ENCODE measurements at places on chromosomes 3 and 15. TPM values are rescaled to one million over a fixed set of nuclear protein-coding genes. Genes with fewer than 3 reads are reported as not detected.

The TYRO3 gene
- total RNA-seq: 2.5 TPM

- no peak for DNase-seq
These were observed 32.4 kb upstream of the ALDH1L1 start for GRCh38 chr3:126212620-126213378.

DNA sequence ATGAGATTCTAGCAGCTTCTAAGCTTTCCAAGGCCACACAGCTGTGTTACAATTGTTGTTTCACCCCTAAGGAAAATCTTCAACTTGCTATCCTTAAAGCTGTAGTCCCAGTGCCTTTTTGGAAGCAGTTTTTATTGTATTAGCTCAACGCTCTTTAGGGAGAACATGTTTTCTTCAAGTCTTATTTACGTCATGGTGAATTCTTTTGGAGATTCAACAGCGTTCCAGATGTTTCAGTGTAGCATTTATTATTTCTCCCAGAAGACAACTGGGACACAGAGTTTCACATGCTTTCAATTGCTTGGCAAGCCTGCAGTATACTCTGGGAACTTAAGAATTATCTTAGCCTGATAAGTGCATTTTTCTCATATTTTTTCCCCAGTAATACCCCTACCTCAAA is 888.3 kb downstream of the PLOD2 start:
- no peak for DNase-seq

DNA sequence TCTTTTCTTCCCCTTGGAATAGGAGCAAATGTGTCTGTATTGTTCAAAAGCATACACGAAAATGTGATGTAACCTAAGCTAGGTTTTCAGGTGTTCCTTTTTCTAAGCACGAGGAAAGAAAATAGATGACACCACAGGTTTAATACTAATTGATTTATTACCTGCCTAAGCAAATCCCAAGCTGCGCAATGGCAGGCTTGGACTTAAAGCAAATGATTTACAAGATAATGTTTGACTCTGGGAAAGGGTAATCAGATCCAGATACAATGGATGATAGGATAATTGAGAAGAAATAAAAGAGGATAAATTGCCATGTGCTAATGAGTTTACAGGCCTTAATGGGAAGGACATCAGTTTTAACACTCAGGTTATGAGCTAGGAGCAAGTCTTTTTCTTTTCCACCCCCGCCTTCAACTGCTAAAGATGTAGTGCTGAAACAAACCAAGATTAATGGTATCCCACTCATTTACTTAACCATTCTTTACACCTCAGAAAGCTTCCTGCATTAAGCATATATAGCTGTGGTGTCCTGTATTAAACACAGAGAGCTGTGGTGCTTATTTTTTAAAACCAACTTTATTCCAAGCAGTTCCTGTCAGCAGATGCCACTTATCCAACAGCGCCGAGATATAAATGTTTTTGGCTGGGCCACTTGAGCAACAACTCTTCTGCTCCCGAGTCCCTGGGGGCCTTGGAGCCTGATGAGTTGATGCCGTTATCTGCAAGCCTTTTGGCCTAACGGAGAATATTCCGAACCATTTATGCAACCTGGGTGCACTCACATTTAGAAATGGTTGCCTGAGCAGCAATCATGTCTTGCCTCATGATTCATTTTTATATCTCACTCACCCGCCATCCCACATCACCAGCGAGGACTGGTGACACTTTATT is 205.5 kb downstream of the MECOM start:
- DNase-seq: no peak

DNA sequence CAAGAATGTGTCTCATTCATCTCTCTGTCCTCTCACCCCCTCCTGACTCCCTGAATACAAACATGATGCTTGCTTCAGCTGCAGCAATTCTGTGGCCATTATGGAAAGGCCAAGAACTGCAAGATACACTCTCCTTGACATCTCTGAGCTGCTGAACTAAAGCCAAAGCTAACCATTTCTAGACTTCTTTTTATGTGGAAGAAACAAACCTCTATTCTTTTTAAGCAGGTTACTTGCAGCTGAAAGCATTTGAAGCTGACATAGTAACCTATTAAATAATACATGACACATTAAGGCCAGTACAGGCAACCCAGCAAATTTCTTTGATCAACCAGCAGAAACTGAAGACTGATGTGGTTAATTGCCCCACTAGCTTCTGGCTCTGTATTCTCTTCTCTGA is 17.5 kb downstream of the FHIT start:
- DNase-seq: no peak

The GPR149 gene
- not detected for total RNA-seq

Measured in gastrocnemius medialis (tissue), 4 donors.